ENCODE measurements at places on chromosomes 16 and 17. TPM values are rescaled to one million over a fixed set of nuclear protein-coding genes. Genes with fewer than 3 reads are reported as not detected.

DNA sequence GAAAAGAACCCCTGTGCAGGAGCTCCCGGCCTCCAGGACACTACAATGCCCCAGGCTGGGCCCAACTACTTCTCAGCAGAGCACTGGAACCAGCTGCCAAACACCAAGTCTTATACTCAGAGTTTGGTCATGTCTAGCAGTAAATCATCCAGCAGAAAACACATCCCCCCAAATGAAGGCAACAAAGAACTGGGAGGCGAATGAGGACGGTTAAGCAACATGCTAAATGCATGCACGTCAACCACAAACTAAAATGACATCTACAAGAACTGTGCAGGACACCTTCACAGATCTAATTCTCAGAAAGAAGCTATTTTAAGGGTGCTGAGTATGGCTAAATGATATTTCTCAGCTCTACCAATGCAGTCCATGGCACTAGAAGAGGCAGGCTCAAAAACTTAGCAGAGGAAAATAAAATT lies 7.6 kb upstream of the IRX5 start:
- no peak for DNase-seq
- peaks cover 2% of the 10 kb centered on the region for H3K4me1 ChIP-seq
- H3K27ac ChIP-seq: no peak overlapping the region
- no peaks in the 10 kb centered on the region for H3K36me3 ChIP-seq

SALL1 gene
- total RNA-seq: 75.3 TPM

DNA sequence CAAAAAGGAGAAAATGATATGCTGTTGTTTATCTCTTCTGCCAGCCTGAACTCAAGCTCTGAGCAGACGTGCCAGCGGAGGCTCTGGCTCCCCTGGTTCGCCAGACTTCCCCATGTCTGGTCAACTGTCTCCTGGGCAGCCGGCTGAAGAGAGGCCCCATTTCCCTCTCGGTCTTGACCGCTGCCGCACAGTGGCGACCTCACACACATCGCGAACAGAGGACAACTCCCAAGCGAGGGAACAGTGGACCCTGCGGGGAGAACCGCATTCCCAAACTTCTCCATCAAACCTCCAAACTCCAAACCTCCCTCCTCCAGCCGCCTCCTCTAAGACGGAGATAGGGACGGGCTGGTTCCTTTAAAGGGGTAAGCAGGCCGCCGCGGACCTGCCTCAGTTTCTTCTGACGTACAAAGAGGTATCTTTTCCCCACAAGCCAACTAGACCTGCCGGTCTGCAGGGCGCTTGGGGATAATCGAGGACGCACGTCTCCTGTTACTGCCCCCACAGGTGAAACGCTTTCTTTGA lies 24.9 kb upstream of the RFFL start:
- peak overlapping the region; percentile 67 for H3K4me3 ChIP-seq
- peak; percentile 75 for DNase-seq
- H3K27me3 ChIP-seq: no peaks in the 10 kb centered on the region
- no peaks in the 10 kb centered on the region for H3K36me3 ChIP-seq

SLC52A1 gene
- 0.19 TPM for total RNA-seq

DNA sequence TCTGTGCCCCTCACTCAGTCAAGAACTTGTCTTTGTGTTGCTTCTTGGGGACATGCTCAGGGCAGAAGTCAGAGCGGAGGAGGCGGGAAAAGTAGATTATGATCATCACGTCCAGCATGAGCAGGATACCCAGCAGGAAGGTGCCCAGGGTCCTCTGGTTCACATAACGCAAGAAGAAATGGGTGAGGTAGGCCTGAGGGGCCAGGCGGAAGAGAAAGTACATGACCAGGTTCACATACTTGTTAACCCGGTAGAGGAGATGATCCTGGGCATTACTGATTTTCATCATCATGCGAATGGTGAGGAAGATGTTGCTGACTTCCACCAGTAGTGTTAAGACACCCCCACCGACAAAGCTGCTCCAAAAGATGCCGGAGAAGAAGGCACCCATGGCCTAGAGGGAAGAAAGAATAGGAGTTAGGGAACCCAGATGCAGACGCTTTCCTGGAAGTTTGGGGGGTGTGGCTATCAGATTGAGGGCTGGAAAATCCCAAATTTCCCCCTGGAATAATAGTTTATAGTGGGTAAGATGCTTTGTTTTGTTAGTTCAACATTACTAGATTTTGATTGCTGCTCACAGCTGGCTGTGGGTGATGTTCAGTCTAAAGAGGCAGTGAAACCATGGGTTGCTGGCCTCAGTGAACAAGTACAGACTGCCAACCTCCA lies 1.4 kb downstream of the TLCD1 start:
- H3K36me3 ChIP-seq: peaks cover 16% of the 10 kb centered on the region
- no peak overlapping the region for H3K4me3 ChIP-seq
- DNase-seq: no peak
- no peaks in the 10 kb centered on the region for H3K4me1 ChIP-seq

DNA sequence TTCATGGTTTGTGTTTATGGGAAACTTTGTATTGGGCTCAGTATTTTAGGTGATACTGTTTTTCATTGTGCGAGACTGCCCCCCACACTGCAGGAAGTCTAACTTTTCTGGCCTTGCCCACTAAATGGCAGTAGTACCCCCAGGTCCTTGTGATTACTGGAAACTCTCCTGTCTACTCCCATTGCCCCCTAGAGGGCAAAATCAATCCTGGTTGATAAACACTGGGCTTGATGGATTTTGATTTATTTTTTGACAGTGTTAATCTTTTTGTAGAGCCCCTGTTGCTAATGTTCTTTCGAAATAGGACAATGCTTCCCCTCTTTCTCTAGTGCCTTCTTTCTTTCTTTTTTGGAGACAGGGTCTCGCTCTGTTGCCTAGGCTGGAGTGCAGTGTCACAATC lies 15.5 kb downstream of the METTL9 start:
- H3K4me1 ChIP-seq: peaks cover 28% of the 10 kb centered on the region
- no peak overlapping the region for H3K4me3 ChIP-seq
- no peak for DNase-seq
- no peaks in the 10 kb centered on the region for H3K27me3 ChIP-seq
- peaks cover 6% of the 10 kb centered on the region for H3K36me3 ChIP-seq

MRPS7 gene
- 46.4 TPM for total RNA-seq

WNK4 gene
- 14.9 TPM for total RNA-seq

IGF2BP1 gene
- 1.3 TPM for total RNA-seq

IL34 gene
- 7.4 TPM for total RNA-seq

NLRP1 gene
- total RNA-seq: 19.6 TPM

GRCh38 chr17:42698736-42699414 lies 16.5 kb downstream of the CNTNAP1 start:
- H3K4me3 ChIP-seq: no peak overlapping the region
- no peaks in the 10 kb centered on the region for H3K4me1 ChIP-seq
- DNase-seq: peak; percentile 58
- H3K27me3 ChIP-seq: no peaks in the 10 kb centered on the region

GRCh38 chr17:1764284-1764683 lies 2.4 kb downstream of the SERPINF1 start:
- H3K4me1 ChIP-seq: peaks cover 6% of the 10 kb centered on the region
- DNase-seq: peak; percentile 68
- peak overlapping the region; percentile 11 for H3K27ac ChIP-seq
- H3K4me3 ChIP-seq: no peak overlapping the region
- no peaks in the 10 kb centered on the region for H3K27me3 ChIP-seq
- no peaks in the 10 kb centered on the region for H3K36me3 ChIP-seq

ANKRD13B gene
- 3.3 TPM for total RNA-seq

GRCh38 chr17:56597495-56597990 lies 4.0 kb downstream of the NOG start:
- H3K36me3 ChIP-seq: no peaks in the 10 kb centered on the region
- peaks cover 7% of the 10 kb centered on the region for H3K4me1 ChIP-seq
- H3K4me3 ChIP-seq: no peak overlapping the region
- H3K27me3 ChIP-seq: no peaks in the 10 kb centered on the region
- DNase-seq: peak; percentile 88

DNA sequence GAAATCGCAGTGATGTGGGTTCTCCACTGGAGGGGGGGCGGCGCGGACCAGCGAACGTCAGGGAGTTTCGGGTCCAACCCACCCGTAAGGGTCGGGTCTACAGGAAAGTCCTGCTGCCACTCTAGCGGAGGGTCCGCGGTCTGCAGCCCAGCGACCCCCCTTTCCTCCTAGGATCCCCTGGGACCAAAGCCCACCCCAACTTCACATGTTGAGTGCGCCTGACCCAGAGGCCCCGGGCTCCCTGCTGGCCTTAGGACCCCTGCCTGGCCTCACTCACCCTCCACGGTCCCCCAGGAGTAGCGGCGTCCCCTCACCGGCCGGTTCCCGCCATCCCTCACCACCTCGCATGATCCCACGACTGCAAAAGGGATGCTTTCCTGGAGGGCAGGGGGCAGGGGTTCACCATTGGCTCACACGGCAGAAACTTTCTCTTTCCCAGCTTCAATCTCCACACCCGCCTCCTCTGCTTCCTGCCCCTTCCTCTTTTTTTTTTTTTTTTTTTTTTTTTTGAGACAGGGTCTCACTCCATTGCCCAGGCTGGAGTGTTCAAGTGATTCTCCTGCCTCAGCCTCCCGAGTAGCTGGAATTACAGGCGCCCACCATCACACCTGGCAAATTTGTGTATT lies 3.1 kb downstream of the SEPTIN1 start:
- H3K27me3 ChIP-seq: no peaks in the 10 kb centered on the region
- peaks cover 10% of the 10 kb centered on the region for H3K4me1 ChIP-seq
- H3K36me3 ChIP-seq: no peaks in the 10 kb centered on the region
- H3K27ac ChIP-seq: peak overlapping the region; percentile 78
- H3K4me3 ChIP-seq: peak overlapping the region; percentile 83
- DNase-seq: no peak

DNA sequence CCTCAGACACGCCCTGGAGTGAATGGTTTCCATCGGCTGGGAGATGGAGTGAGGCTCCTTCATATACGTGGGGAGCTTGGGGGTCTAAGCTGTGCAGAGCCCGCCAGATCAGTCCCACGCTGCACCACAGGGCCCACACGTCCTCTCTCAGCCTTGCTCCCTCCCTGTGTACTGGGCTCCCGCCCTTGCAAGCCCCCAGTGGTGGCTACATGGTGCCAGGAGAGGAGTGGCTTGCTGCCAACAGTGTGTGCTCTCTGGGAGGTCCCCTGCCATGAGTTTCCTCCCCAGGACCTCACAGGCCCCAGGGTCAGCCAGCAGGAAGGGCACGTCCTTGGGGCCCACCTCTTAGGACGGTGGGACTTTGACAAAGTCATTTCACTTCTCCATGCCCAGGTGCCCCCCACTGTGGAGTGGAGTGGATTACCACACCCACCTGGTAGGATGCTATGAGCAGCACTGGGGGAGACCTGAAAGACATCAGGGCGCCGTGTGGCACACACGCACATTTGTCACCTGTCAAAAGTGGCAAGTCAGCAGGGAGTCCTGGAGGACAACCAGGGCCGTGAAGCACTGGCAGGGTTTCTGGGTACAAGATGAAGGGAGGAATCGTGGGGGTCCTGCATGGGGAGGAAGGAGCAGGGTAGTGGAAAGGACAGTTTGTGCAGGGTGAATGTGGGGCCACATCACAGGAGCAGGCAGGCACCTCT lies 13.7 kb downstream of the SLC5A10 start:
- H3K4me3 ChIP-seq: no peak overlapping the region
- H3K27ac ChIP-seq: no peak overlapping the region
- no peaks in the 10 kb centered on the region for H3K27me3 ChIP-seq
- DNase-seq: no peak

DNA sequence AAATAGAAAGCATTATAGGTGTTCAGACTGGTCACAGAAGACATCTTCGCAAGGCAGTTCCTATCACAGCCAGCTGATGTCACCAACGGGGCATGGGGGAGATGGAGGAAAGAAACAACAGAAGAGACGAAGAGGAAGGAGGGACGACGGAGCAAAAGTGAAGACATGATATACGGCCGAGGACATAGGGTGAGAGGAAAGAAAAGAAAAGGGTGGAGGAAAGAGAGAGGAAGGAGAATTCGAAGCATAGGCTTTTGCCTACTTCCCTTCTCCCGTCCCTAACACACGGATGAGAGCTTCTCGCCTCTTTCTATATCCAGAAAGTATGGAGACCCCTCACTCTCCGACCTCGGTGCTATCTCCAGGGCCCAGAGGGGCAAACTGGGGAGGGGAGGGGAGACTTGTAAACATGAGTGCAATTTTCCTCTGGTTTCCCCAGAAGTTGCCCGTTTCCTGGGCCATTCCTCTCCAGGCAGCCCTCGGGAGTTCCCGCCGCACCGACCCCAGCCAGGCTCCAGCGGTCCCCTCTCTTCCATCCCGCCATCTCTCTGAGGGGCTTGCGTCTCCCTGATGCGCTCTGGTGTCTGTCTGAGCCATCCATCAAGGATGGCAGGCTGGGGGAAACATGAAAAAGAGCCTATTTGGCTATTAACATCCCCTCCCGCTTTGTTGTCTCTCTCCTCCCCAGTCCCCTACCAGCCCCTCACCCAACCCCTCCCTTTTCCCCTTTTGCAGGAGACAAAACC lies 26.0 kb downstream of the COPZ2 start:
- no peaks in the 10 kb centered on the region for H3K36me3 ChIP-seq
- no peak overlapping the region for H3K4me3 ChIP-seq
- DNase-seq: no peak
- peaks cover 2% of the 10 kb centered on the region for H3K4me1 ChIP-seq

DNA sequence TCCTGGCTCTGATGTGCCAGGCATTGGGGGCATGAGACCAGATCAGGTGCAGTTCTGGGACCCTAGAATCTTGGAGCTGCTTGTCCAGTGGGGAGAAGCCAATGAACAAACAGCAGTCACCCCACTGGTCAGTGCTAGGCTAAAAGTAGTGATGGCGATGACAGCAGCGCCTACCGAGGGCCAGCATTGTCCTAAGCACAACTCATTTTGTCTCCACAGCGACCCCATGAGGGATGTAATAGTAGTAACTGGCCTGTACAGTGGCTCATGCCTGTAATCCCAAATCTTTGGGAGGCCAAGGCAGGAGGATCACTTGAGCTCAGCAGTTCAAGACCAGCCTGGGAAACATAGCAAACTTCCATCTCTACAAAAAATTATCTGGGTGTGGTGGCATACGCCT lies 6.2 kb downstream of the SMCR8 start:
- H3K27ac ChIP-seq: no peak overlapping the region
- no peak overlapping the region for H3K4me3 ChIP-seq
- H3K4me1 ChIP-seq: no peaks in the 10 kb centered on the region
- H3K27me3 ChIP-seq: no peaks in the 10 kb centered on the region

- H3K36me3 ChIP-seq: no peaks in the 10 kb centered on the region
- H3K4me3 ChIP-seq: no peak overlapping the region
- DNase-seq: no peak
- no peaks in the 10 kb centered on the region for H3K4me1 ChIP-seq
- no peak overlapping the region for H3K27ac ChIP-seq
- no peaks in the 10 kb centered on the region for H3K27me3 ChIP-seq
Measured at GRCh38 chr16:84803146-84803545, 16.6 kb upstream of the CRISPLD2 start.

KRTAP4-6 gene
- not detected for total RNA-seq

PLEKHH3 gene
- total RNA-seq: 21.2 TPM

GRCh38 chr17:2025622-2026309 lies 632 bp upstream of the RTN4RL1 start:
- no peaks in the 10 kb centered on the region for H3K36me3 ChIP-seq
- peak overlapping the region; percentile 43 for H3K27ac ChIP-seq
- DNase-seq: peak; percentile 85
- H3K27me3 ChIP-seq: peaks cover 2% of the 10 kb centered on the region
- peak overlapping the region; percentile 34 for H3K4me3 ChIP-seq
- H3K4me1 ChIP-seq: no peaks in the 10 kb centered on the region

GRCh38 chr16:65336160-65336559 lies 214.3 kb upstream of the CDH11 start:
- no peak overlapping the region for H3K27ac ChIP-seq
- no peaks in the 10 kb centered on the region for H3K27me3 ChIP-seq
- no peaks in the 10 kb centered on the region for H3K36me3 ChIP-seq
- H3K4me3 ChIP-seq: no peak overlapping the region

- H3K27me3 ChIP-seq: no peaks in the 10 kb centered on the region
- no peaks in the 10 kb centered on the region for H3K36me3 ChIP-seq
- H3K4me3 ChIP-seq: peak overlapping the region; percentile 27
- peaks cover 19% of the 10 kb centered on the region for H3K4me1 ChIP-seq
- DNase-seq: no peak
Measured at GRCh38 chr16:1545044-1546040, 11.9 kb downstream of the TMEM204 start.

GRCh38 chr17:73293480-73293911 lies 18.3 kb downstream of the CDC42EP4 start:
- peak; percentile 85 for DNase-seq
- no peak overlapping the region for H3K4me3 ChIP-seq
- H3K36me3 ChIP-seq: no peaks in the 10 kb centered on the region

All from kidney (tissue), 22 donors.